ENCODE measurements at places on chromosomes 3 and 15.

DNA sequence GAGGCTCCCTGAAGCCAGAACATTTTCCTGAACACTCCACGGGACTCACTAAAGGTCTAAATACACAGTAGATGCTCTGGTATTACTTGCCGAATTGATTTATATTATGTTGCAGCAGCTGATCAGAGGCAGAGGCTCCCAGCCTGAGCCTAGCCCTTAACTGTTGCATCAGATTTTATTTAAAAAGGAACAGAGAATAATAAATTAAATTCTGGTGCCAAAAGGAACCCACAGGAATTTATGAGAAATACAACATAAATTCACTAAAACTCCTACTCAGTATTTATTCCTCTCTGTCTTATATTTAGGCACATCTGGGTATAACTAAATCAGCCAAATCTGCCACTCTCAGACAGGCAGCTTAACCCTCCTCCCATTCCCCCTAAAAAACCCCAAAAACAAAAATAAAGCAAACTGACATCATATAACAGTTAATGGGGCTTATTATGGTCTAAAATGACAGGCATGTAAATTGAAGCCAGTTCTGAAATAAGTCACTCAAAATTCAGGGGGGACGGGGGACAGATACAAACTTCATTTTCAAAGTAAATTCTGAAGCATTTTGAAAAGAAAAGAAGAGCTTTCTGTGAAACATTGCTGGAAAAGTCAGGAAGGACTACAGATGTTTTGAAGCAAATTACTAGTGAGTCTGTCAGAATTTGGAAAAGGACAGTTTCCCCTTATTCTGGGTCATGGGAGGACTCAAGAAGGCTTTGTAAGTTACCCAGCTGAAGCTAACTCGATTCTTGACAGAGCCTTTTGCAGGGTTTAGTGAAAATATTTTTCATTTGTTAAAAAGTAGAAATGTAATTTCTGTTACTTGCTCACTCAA is 53.8 kb upstream of the CORO2B start:
- no peak for DNase-seq
- peaks cover 36% of the 10 kb centered on the region for H3K27me3 ChIP-seq
- H3K4me1 ChIP-seq = peaks cover 25% of the 10 kb centered on the region
- no peaks in the 10 kb centered on the region for H3K36me3 ChIP-seq

DNA sequence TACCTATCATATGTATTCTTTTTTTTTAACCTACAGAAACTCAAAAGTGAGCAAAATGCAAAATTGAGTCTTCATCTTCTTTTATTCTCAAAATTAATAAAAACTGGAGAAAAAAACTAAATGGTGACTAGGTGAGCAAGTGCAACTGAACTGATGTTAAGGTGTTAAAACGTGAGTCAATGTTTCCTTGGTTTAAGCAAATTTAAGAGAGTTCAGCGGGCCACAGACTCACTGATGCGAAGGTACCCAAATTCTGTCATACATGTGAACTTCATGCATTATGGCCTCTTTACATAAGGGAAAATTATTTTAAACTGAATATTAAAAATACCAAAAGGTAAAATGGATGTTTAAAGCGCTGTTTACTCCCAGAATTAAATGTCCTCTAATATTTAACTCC is 206.6 kb downstream of the FOXP1 start:
- H3K36me3 ChIP-seq = peaks cover 2% of the 10 kb centered on the region
- no peak overlapping the region for H3K27ac ChIP-seq
- H3K27me3 ChIP-seq = peaks cover 25% of the 10 kb centered on the region
- DNase-seq = no peak
- H3K4me3 ChIP-seq = no peak overlapping the region

GRCh38 chr3:74839566-74839965 is 225.1 kb upstream of the CNTN3 start:
- DNase-seq = no peak
- no peaks in the 10 kb centered on the region for H3K27me3 ChIP-seq
- H3K36me3 ChIP-seq = no peaks in the 10 kb centered on the region

- peaks cover 2% of the 10 kb centered on the region for H3K4me1 ChIP-seq
- H3K27ac ChIP-seq = no peak overlapping the region
- DNase-seq = no peak
- H3K36me3 ChIP-seq = no peaks in the 10 kb centered on the region
Observed at GRCh38 chr3:123767009-123767372, 117.1 kb downstream of the MYLK start.

DNA sequence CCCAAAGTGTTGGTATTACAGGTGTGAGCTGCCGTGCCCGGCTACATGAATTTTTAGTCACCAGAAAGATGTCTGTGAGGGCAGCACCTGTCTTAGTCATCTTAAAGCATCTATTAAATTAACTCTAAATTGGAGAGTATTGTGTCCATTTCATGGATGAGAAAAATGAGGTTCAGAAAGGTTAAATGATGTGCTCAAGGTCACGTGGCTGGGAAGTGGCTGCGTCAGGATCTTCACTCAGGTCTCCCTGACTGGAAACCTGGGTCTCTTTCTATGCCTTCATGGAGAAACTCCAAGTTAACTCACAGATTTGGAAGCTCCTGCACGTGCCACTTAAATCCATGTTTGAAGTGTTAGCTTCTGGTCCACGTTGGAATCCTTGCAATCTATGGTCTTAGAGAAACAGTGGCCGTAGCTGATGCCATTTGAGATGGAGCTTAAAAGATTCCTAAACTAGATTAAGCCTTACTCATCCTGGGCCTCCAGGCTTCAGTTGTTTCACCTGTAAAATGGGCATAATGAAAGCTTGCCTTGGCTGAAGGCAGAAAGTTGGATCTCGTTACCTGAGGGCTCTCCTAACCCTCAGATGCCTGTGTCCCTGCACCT is 5.2 kb upstream of the TMEM40 start:
- H3K4me3 ChIP-seq = no peak overlapping the region
- no peaks in the 10 kb centered on the region for H3K36me3 ChIP-seq
- H3K27ac ChIP-seq = no peak overlapping the region

DNA sequence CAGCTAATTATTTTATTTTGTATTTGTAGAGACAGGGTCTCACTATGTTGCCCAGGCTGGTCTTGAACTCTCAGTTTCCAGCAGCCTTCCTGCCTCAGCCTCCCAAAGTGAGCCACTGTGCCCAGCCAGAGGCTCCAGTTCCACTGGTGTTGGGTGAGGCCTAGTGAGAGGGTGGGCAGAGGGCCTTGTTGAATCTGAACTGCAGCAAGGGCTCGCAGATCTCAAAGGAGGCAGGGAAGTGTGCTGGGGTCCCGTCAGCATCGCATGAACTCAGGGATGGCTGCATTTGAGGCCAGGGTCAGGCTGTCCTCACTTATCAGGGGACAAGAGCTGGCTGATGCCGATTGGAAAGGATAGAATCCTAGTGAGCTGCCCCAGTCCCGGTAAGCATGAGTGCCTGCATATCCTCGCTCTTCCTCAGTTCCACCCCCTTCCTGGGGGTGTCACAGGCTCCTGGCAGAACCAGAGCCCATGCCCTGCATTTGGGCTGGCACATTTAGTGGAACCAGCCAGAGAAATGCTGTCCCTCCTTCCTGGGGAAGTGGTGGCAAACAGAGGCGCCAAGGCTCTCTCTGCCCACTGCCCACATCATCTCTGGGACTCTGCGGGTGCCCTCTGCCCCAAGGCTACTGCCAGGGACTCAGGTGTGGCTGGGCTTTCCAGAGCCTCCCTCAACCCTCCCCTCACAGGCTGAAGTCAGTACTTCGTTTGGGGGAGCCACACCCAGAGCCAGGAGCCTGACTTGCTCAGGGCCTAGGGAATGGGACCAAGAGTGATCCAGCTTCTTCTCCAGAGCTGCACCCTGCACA is 24.1 kb downstream of the ALS2CL start:
- no peaks in the 10 kb centered on the region for H3K4me1 ChIP-seq
- H3K36me3 ChIP-seq = no peaks in the 10 kb centered on the region
- no peaks in the 10 kb centered on the region for H3K27me3 ChIP-seq
- no peak overlapping the region for H3K4me3 ChIP-seq
- no peak overlapping the region for H3K27ac ChIP-seq

GRCh38 chr15:98904544-98904943 is 103.0 kb downstream of the PGPEP1L start:
- peaks cover 14% of the 10 kb centered on the region for H3K4me1 ChIP-seq
- DNase-seq = no peak
- H3K4me3 ChIP-seq = no peak overlapping the region
- H3K27me3 ChIP-seq = no peaks in the 10 kb centered on the region

- peaks cover 7% of the 10 kb centered on the region for H3K36me3 ChIP-seq
- H3K4me1 ChIP-seq = peaks cover 42% of the 10 kb centered on the region
- no peak overlapping the region for H3K27ac ChIP-seq
- no peak overlapping the region for H3K4me3 ChIP-seq
Observed at GRCh38 chr3:172101107-172101506, 61.7 kb downstream of the FNDC3B start.

GRCh38 chr3:30693470-30694120 is 87.2 kb downstream of the TGFBR2 start:
- peaks cover 35% of the 10 kb centered on the region for H3K4me1 ChIP-seq
- H3K27ac ChIP-seq = peak overlapping the region; percentile 27
- H3K4me3 ChIP-seq = no peak overlapping the region
- H3K36me3 ChIP-seq = peaks cover 74% of the 10 kb centered on the region

DNA sequence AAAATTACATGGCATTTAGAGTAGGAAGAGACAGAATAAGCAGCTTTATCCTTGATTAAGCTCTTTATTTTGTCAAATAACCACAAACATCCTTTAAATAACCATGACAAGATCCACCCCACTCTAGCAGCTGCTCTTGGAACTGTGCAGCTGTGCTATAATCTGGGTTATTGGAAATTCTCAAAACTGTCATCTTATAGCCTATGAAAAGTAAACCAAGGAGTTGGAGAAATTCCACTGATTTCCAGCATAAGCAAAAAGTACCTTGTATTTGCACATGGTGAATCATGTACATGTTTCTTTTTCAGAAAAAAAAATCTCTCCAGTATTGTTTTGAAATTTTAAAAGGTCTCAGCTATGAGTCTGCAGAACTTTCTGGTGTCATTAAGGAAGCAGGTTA is 88.8 kb upstream of the ABI3BP start:
- H3K4me1 ChIP-seq = no peaks in the 10 kb centered on the region
- DNase-seq = no peak
- H3K4me3 ChIP-seq = no peak overlapping the region
- peaks cover 6% of the 10 kb centered on the region for H3K27me3 ChIP-seq

GRCh38 chr3:183328164-183328563 is 75.1 kb downstream of the B3GNT5 start:
- no peak overlapping the region for H3K4me3 ChIP-seq
- H3K27me3 ChIP-seq = peaks cover 2% of the 10 kb centered on the region
- no peaks in the 10 kb centered on the region for H3K36me3 ChIP-seq

GRCh38 chr15:94417501-94418293 is 186.3 kb downstream of the MCTP2 start:
- no peak for DNase-seq
- peaks cover 16% of the 10 kb centered on the region for H3K36me3 ChIP-seq
- H3K27ac ChIP-seq = no peak overlapping the region
- no peaks in the 10 kb centered on the region for H3K4me1 ChIP-seq

DNA sequence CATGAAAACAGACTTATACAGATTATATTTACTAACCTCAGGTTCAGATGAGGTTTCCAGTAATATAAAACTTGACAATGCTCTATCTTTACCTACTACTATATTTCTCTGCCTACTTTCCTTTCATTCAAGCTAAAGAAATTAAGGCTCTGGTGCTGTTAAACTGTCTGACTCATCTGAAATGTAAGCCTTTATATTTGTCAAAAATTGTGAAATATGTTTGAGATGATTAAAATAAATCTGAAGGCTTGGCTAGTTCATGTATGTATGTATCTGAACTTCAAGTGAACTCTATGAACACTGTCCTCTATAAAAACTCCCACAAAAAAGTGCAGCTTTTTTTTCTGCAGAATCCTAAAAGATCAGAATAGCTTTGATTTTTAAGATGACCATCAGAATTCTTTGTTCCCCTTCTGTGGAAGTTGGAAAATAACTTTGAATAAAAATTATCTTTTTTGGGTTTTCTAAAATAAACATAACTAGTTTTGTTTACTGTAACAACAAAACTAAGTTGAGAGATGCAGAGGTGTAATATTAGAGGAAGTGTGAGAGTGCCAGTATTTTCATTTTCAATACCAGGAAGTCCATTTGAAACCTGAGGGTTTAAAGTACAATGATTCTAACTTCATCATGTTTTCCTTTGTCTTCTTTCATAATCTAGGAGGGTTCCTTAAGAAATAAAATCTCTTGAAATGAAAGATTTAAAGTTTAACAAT is 42.2 kb downstream of the ILDR1 start:
- H3K27me3 ChIP-seq = peaks cover 2% of the 10 kb centered on the region
- peaks cover 2% of the 10 kb centered on the region for H3K36me3 ChIP-seq
- peaks cover 5% of the 10 kb centered on the region for H3K4me1 ChIP-seq
- no peak overlapping the region for H3K4me3 ChIP-seq
- H3K27ac ChIP-seq = no peak overlapping the region

- no peak overlapping the region for H3K4me3 ChIP-seq
- peaks cover 8% of the 10 kb centered on the region for H3K4me1 ChIP-seq
- H3K36me3 ChIP-seq = peaks cover 60% of the 10 kb centered on the region
- H3K27ac ChIP-seq = peak overlapping the region; percentile 51
Observed at GRCh38 chr15:90086868-90087268, 15.4 kb downstream of the IDH2 start.

GRCh38 chr3:126540342-126540849 is 16.4 kb downstream of the CHST13 start:
- no peak for DNase-seq
- H3K27ac ChIP-seq = no peak overlapping the region
- no peak overlapping the region for H3K4me3 ChIP-seq
- no peaks in the 10 kb centered on the region for H3K4me1 ChIP-seq
- H3K27me3 ChIP-seq = no peaks in the 10 kb centered on the region

- no peak overlapping the region for H3K4me3 ChIP-seq
- H3K27me3 ChIP-seq = peaks cover 2% of the 10 kb centered on the region
- DNase-seq = no peak
- no peaks in the 10 kb centered on the region for H3K36me3 ChIP-seq
- no peak overlapping the region for H3K27ac ChIP-seq
Observed at GRCh38 chr15:52876991-52877663, 87.0 kb upstream of the ONECUT1 start.

DNA sequence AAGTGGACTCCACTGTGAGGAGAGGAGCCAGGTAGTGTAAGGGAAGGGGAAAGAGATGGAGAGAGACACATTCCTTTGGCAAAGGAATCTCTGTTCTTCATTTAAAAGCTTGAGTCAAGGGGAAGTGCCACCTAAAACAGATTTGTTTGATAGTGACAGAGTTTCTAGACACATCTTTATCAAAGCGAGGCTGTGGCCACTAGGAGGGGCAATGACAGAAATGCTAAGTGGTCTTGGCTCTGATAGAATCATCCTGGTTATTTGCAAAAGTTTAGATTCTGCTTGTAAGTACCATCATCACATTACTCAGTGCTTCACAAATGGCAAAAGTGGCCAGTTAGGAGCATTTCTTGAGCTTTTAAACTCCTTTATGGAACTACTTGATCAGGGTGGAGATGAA is 261.4 kb downstream of the CNTN3 start:
- no peaks in the 10 kb centered on the region for H3K27me3 ChIP-seq
- no peaks in the 10 kb centered on the region for H3K36me3 ChIP-seq

- peaks cover 33% of the 10 kb centered on the region for H3K27me3 ChIP-seq
- no peak for DNase-seq
- peak overlapping the region; percentile 55 for H3K4me3 ChIP-seq
- peaks cover 31% of the 10 kb centered on the region for H3K4me1 ChIP-seq
- no peak overlapping the region for H3K27ac ChIP-seq
- H3K36me3 ChIP-seq = peaks cover 4% of the 10 kb centered on the region
Observed at GRCh38 chr3:87225659-87226058, 1.4 kb upstream of the CHMP2B start.

- H3K27me3 ChIP-seq = peaks cover 76% of the 10 kb centered on the region
- H3K27ac ChIP-seq = no peak overlapping the region
- H3K36me3 ChIP-seq = no peaks in the 10 kb centered on the region
- H3K4me1 ChIP-seq = peaks cover 15% of the 10 kb centered on the region
- no peak for DNase-seq
Observed at GRCh38 chr3:98735761-98736269, 27.3 kb upstream of the ST3GAL6 start.

Data from activated CD4-positive, alpha-beta T cell treated with anti-CD3 and anti-CD28 coated beads, Interleukin-2, amount 10 ng/mL, durations not matched to agents 24 days and 14 days (primary cell).